ENCODE measurements at places on chromosomes 1 and 21.
A peak's percentile ranks its signal among the peaks of the same experiment; 100 is the strongest.

- DNase-seq, result no peak
Measured at GRCh38 chr1:5067246-5067645, 412.8 kb downstream of the AJAP1 start.

DNA sequence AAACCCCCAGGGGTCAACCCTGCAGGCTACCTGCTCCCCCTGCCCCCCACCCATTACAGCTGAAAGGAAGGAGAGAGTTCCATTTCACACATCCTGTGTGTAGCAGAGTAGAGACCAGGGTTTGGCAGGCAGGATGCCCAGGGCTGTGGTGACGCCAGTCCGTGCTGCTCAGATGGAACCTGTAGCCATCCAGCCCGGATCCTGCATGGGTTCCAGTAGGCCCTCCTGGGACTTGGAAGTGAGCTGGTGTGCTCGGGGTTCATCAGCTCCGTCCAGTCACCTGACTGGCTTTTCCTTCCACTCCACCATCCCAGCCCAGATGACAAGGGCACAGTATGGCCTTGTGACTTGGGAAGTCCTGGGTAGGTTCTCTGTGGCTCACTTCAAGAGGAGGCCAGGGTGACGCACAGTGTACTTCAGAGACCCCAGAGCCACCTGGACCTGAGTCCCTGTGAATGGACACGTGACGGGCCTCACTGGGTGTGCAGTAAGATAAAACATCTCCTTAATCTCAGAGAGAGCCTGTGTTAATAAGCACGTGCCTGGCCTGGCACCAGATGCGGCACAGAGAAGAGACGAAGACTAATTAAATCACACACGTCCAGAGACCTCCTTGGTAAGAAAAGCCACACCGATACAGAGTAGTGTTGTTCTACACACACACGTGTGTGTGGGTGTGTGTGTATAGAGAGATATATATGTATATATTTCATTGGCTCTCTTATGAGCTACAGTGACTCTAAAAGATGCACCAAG lies 16.0 kb downstream of the ITPKB start:
- DNase-seq, result no peak

- no peak for DNase-seq
Measured at GRCh38 chr1:216815260-216816131, 92.3 kb upstream of the ESRRG start.

- DNase-seq, result no peak
Measured at GRCh38 chr21:31952828-31953227, 80.0 kb downstream of the HUNK start.

- DNase-seq, result no peak
Measured at GRCh38 chr1:54570161-54570560, 22.1 kb downstream of the ACOT11 start.

- DNase-seq, result no peak
Measured at GRCh38 chr1:182299728-182300616, 91.6 kb downstream of the GLUL start.

DNA sequence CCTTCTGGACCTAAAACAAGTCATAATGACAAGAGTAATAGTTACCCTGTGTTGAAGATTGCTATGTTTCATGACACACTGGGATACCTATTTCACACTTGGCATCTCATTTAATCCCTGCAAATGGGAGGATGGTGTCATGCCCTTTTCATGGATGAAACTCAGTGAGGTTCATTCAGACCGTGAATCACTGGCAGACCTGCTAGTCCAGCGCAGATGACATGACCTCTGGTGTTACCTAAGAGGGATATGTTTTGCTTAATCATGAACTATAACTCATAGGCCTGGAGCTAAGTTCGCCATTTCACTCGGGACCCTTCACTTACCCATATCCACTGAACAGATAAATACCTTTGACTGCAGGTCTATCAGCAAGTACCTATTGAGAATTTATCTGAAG lies 286.6 kb upstream of the FMN2 start:
- no peak for DNase-seq

GRCh38 chr1:191306916-191307315 lies 829.3 kb upstream of the BRINP3 start:
- no peak for DNase-seq

- no peak for DNase-seq
Measured at GRCh38 chr1:48858200-48858920, 81.7 kb upstream of the BEND5 start.

DNA sequence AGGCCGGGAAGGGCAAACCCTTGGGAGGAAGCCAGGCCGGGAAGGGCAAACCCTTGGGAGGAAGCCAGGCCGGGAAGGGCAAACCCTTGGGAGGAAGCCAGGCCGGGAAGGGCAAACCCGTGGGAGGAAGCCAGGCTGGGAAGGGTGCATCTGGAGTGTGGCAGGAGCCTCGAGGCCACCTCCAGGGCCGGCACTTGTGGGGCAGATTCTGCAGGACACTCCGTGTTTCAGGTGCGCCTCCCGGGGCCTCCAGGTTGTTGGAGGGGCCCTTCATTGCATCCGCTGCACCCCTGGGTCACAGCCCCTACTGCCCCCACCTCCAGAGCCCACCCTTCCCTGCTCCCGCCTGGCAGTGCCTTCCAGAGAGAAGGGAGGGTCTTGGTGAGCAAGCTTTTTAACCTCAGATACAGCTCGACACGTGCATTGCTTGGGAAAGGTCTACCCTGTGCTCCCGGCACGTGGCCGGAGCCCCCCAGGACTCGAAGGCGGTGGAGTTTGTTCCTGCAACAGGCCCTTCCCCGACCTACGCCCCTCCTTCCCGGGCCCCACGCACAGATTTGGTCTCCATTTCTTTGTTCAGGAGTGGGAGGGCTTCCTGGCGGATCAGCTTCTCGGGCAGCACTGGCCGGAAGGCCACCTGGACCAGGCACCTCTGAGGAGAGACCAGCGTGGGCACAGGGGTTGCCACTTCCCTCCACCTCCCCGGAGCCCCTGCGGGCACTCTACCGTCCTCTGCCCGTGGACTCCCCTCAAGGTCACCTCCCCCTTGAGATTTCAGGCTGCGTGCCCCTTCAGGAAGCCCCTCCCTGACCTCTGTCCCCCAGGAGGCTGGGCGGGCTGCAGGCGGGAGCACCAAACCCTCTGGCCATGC lies 9.4 kb upstream of the TMEM52 start:
- DNase-seq, result no peak

- DNase-seq, result no peak
Measured at GRCh38 chr1:26941311-26941710, 19.0 kb downstream of the KDF1 start.

DNA sequence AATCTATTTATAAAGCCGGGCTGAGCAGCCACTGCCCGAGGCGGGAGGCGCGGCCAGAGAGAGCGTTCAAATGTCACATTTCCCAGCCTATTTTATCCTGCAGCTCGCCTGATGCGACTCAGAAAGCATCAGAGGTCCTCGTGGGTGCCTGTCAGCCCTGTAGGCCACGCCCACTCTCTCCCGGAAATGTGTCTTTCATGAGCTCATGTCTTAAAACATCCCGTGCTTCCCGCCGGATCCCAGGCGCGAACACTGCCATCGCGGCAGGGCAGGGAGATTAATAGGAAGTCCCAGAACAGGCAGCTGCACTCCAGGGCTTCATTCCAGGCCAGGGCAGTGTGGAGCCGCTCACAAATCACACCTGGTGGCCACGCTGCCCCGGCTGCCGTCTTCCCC lies 117.5 kb downstream of the PRDM16 start:
- DNase-seq, result no peak

DNA sequence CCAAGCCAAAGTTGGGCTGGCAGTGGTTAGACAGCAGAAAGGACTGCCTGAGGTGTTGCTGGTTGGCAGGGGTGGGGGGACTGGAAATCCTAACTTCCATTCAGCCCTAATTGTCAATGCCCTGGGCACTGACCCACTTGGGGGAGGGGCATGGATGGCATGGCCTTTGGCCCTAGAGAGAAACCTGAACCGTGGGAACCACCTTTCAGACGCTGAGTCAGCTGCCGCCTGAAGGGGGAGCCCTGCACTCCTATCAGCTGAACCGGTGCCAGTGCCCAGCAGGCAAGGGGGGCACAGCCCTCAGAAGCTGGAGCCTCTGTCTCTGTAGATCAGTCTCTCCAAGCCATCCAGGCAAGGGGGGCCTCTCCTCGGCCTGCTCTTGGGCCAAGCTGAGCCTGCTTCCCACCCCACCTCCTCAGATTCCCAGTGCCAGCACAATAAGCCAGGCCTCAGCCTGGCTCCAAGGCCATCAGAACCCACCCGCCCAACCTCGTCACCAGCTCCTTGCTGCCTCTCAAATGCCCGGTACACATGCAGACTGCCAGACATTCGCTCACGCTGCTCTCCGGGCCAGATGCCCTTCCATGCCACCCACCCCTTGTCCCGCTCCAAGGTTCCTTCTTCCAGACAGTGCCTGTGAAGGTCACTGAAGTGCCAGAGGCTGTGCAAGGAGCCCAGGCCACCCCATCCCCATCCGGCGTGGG lies 11.6 kb downstream of the TINAGL1 start:
- DNase-seq, result peak; percentile 75

DNA sequence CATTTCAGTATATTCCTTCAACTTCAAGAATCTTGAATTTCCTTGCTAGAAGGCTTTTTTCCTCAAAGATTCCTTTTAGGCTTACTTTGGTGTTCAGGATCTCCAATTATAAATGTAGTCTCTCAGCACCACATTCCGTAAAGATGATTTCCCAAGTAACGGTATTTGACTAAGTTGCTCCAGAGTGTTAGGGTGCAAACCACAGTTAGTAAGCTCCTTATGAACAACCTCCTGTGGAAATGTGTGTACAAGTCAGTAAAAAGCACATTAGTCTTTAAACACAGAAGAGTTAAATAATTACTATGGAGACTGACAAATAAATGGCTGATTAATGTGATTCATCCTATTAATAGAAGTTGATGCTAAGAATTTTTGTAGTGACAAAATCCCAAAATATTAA lies 10.3 kb downstream of the DONSON start:
- DNase-seq, result no peak

GRCh38 chr1:109240158-109241152 lies 8.9 kb upstream of the CELSR2 start:
- DNase-seq, result no peak

DNA sequence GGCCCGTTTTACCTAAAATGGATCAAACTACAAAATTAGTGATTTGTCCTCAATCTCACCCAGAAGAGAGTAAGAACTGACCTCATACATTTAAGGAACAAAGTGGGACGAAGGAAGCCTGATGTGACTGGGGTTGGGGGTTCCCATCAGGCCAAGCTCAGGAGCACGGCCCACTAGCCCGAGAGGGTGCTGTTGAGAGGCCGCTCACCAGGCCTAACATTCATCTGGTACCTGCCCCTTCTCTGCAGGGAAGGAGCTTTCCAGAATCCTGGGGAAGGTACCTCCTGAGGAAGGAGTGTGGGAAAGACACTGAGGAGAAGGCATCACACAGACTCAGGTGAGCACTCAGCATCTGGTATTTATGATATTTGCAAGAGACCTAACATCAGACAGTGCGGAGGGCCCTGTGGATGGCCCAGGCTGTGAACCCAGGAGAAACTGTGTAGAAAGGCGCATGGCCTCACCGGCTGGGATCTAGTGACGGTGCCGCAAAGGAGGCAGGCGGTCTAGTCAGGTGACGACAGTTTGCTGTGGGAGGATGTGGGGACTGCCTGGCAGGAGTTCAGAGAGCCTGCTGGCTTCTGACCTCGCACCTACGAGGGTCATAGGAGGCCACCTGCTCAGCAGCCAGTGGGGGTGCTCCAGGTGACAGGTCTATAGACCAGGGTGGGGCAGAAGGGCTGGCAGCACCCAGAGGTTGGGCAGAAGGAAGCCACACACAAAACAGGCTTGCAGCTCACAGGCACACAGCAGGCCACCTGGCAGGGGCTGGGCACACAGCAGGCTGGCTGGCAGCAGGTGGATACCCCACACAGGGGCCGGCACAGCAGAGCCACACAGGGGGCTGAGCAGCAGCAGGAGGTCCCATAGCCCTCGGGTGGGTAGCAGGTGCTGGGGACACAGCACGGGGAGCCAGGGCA lies 543 bp downstream of the KRTAP12-4 start:
- DNase-seq, result no peak

DNA sequence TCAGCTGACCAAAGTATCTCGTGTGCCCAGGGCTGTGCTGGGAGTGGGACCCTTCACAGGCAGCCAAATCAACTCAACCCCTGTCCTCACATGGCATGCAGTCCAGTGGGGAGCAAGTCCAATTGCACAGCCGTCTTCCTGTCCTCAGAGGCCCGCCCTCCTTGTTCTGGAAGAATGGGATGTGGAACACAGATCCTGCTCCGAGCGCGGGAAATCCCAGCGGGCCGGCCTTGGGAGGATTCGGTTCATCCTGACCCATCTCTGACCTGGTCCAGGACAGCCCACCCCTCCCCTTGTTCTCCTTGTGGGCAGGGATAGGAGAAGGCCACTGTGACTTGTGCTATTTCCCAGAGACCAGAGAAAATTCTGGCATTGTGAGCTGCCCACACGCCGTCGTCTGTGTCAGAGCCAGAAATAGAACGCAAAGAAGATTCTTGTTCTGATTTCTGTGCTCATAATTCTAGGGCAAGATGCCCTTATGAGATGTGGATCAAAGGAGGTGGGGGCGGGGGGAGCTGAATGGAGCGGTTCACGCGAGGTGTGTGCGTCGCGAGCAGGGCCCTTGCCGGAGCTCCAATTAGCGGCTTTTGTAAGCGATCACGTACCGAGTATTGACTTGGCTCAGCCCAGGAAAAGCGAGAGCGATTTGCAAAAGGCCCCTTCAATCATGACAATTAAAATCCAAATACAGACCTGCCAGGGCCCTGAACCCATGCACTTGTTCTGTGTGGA lies 79.2 kb downstream of the AJAP1 start:
- DNase-seq, result no peak

DNA sequence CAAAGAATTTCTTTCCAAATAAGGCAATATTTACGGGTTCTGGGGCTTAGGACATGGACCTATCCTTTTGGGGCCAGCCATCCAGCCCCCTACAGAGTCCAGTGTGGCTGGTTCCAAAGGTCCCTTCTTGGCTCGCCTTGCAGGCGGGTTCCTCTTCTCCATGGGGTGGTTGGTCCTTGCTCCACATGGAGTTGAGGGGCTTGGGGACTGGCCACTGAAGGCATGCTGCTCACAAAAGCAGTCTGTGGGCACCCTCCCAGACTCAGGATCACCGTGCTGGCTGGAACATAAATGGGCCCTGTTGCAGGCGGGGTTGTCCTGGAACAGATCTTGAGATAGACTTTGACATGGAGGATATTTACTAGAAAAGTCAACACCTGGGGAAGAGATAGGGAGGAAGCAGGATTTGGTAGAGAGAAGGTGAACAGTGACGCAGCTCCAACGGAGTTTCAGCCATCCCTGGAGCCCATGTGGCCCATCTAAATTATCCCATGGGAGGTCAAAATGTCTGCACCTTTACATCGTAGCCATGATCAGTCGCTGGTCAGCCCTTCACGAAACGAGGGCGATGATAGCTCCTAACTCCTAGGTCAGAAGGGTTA lies 39.1 kb upstream of the LRP8 start:
- no peak for DNase-seq

GRCh38 chr1:194309269-194309668 lies 1122.9 kb upstream of the B3GALT2 start:
- no peak for DNase-seq

- DNase-seq, result no peak
Measured at GRCh38 chr1:208918160-208918559, 665.4 kb upstream of the CAMK1G start.

GRCh38 chr1:46065405-46065804 lies 67.0 kb downstream of the PIK3R3 start:
- peak; percentile 25 for DNase-seq

GRCh38 chr1:107048241-107048640 lies 8.2 kb upstream of the PRMT6 start:
- no peak for DNase-seq

Measured in NAMALWA (cell line).